ENCODE measurements at places on chromosomes 13 and 19.

GRCh38 chr19:28401739-28402424, 811.1 kb downstream of the UQCRFS1 start:
- no peak for DNase-seq

DNA sequence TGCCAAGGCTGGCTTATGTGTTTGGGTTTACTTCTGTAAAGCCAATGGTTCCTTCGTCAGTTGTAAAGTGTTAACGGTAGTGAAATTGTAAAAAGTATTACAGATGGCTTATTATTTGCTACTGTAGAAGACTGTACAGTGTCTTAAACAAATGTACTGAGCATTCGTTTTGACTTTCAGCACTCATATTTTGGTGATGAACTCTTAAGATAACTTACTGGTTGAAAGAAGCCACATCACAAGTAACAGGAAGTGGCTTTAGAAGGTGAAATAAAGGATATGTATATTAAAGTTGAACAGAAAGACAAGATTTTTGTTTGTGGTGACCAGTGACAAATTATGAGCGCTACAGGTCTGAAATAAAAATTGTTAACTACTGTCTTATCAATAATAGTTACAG, 64.2 kb downstream of the URI1 start:
- no peak for DNase-seq

- DNase-seq, result no peak
These were observed 36.4 kb upstream of the CALM3 start for GRCh38 chr19:46564701-46565100.

DNA sequence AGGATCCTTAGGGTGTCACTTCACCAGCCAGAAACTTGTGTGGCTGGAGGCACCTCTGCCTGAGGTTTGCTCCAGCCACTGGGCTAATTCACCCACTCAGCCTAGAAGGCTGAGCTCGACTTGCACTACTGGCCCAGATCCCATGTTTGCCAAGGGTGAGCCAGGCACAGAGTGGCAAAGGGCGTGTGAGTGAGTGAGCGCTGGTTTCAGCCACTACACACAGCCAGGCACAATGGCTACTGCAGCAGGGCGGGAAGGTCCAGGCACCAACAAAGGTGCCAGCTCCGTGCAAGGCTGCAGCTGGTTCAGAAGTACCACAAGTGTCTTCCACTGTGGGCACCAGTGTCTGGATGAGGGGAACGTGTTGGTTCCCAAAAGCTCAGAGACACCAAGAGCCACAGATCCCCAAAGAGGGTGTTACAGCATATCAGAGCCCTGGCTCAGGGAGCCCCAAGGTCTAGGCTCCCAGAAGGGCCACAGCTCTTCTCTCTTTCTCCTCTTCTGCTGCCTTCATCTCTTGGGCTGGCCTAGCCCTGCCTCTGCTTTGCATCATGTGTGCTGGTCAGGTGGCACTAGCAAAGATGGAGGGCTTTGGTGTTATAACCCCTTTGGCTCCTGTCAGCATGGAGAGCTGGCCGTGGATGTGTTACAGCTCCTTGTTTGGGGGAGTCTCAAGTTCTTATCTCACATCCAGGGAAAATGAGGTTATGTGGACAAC, 736.3 kb upstream of the KLHL1 start:
- no peak for DNase-seq

- no peak for DNase-seq
These were observed 75.7 kb downstream of the DNAJC3 start for GRCh38 chr13:95752677-95753076.

Measured in HS-5 (cell line).